ENCODE measurements at places on chromosomes 12 and 14.
A peak's percentile ranks its signal among the peaks of the same experiment; 100 is the strongest.

- no peak for DNase-seq
These were observed 4.9 kb upstream of the TCP11L2 start for GRCh38 chr12:106297681-106298080.

- DNase-seq, result no peak
These were observed 7.9 kb downstream of the IFFO1 start for GRCh38 chr12:6547987-6548386.

GRCh38 chr12:120855823-120856588, 48.2 kb downstream of the SPPL3 start:
- DNase-seq, result no peak

DNA sequence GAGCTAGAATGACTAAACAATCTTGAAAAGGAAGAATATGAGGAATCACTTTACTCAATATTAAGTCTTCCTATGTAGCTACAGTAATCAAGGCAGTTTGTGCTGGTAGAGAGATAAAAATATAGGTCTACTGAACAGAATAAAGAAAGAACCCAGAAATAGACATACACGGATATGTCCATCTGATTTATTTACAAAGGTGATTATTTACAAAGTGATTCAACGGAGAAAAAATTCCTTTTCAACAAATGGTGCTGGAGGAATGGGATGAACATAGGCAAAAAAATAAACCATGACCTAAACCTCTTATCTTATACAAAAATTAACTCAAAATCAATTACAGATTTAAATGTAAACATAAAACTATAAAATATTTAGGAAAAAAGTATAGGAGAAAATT, 36.6 kb downstream of the TAOK3 start:
- no peak for DNase-seq

- no peak for DNase-seq
These were observed 93.6 kb downstream of the TNFAIP2 start for GRCh38 chr14:103216857-103217256.

GRCh38 chr14:72980863-72981262, 46.0 kb downstream of the ZFYVE1 start:
- DNase-seq, result no peak

DNA sequence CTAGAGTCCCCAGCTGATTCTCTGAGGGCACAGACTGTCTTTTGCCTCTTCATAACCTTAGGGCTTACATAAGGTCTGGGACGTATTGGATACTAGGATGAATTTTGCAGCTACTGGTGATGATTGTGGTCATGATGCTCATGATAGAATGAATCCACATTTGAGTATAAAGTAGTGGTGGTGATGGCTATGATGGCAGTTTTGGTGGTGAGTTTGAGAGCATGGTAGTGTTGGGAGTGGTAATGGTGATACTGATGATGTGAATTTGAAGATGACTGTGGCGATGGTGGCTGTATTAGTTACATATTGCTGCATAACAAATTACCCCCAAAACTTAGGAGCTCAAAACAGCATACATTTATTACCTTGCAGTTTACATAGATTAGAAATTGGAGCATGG, 14.1 kb upstream of the ASIC1 start:
- no peak for DNase-seq

DNA sequence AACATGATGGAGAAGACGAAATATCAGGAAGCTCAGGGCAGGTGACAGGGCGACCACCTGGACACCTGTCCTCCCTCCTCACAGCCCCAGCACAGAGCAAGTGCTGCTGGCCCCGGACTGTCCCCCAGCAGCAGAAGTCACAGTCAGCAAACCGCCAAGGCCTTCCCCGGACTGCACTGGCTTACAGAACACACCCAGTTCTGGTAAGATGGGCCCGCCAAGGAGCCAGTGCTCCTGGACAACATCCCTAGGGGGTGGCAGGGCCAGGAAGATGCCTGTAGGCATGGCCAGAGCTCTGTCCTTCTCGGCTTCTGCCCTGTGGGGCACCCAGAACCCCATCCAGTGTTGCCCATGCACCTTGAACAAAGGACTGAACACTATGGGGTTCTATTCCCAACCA, 77.9 kb downstream of the BCL11B start:
- DNase-seq, result no peak

- DNase-seq, result no peak
These were observed 77.0 kb upstream of the SYT1 start for GRCh38 chr12:78787576-78787975.

DNA sequence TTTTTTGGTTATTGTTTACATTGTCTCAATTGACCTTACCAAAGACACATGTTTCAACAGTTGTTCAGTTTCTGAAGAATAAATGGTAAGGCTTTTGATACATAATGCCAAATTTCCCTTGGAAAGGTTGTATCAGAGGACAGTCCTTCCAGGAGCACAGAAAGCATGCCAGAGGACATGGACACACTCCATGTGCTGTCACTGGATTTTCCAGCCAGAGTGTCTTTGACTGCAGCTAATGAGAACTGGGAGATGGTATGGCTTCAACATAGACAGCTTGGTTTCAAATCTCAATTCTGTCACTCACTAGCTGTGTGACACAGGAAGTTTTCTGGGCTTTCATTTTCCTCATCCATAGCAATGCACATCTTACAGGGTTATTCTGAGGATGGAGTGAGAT, 20.6 kb downstream of the NTS start:
- no peak for DNase-seq

- DNase-seq, result no peak
These were observed 87.3 kb upstream of the LRIG3 start for GRCh38 chr12:59007620-59008019.

GRCh38 chr12:111406474-111407376, 1.0 kb downstream of the SH2B3 start:
- DNase-seq, result peak; percentile 66

- DNase-seq, result no peak
These were observed 26.9 kb downstream of the CLEC6A start for GRCh38 chr12:8482571-8483061.

DNA sequence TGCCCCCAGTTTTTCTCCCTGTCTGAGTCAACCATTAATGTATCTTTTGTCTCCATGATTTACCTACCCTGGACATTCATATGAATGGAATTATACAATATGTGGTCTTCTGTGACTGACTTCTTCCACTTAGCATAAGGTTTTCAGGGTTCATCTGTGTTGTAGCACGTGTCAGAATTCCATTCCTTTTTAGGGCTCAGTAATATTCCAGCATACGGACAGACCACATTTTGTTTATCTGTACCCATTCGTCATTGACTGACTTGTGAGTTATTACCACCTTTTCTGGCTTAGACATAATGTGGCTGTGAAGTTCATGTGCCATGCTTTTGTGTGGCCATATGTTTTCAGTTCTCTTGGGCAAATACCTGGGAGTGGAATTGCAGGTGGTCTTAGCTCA, 37.9 kb downstream of the TSPAN9 start:
- no peak for DNase-seq

- no peak for DNase-seq
These were observed 8.6 kb downstream of the NACA start for GRCh38 chr12:56716458-56716857.

DNA sequence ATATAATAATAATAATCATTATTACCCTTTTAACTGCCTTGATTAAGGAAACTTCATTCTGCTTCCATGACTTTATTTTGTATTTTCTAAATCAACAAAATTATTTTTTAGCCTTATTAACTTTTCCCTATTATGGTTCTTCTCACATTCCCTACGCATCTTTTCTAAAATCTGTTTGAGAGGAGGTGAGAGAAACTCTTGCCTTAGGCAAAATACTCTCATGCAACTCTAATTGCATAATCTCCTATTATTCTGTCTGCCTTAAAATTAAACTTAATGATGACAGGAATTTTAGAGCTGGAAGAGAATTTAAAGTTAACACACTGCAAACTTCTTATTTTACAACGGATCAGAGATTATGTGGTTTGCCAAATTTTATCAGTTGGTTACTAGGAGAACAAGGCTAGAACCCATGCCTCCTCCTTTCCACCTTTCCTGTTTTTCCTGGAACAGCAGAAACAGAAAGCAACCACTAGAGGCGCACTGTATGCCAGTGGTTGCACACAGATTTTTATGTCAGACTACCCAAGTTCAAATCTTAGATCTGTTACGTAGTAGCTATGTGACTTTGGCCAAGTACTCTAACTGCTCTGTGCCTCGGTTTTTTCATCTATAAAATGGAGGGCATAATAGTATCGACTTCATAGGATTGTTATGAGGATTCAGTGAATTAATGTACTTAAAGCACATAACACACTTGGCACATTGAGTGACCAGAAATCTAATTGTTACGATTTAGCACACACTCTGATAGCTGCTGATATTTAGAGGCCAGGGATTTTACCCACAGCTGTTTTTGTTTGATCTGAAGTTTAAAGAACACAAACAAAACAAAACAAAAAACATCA, 4.3 kb upstream of the BRMS1L start:
- DNase-seq, result no peak

DNA sequence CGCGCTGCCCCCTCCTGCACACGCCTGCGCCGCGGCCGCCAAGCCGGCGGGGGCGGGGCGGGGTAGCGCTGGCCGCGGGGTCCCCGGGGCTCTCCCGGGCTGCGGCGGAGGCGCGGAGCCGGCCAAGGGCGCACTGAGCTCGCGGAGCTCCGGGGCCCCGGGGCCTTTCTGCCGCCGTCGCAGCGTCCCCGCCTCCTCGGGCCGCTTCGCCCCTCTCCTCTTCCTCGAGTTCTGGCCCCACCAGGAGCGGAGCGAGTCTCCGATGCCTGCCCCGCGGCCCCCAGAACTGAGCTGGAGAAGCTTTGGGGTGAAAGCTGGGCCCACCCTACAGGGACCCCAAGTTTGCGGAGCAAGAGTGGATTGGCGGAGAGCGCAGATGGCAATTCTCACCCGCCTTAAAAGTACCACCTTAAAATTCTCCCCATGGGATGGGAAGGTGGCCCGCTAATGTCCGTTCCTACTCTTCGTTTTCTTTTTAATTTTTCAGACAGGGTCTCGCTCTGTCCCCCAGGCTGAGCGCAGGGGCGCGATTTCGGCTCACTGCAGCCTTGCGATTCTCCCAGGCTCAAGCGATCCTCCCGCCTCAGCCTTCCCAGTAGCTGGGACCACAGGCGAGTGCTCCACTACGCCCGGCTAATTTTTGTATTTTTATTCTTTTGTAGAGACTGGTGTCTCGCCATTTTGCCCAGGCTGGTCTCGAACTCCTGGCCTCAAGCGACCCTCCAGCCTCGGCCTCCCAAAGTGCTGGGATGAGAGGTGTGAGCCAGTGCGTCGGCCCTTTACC, 129.6 kb downstream of the NDUFA12 start:
- no peak for DNase-seq

DNA sequence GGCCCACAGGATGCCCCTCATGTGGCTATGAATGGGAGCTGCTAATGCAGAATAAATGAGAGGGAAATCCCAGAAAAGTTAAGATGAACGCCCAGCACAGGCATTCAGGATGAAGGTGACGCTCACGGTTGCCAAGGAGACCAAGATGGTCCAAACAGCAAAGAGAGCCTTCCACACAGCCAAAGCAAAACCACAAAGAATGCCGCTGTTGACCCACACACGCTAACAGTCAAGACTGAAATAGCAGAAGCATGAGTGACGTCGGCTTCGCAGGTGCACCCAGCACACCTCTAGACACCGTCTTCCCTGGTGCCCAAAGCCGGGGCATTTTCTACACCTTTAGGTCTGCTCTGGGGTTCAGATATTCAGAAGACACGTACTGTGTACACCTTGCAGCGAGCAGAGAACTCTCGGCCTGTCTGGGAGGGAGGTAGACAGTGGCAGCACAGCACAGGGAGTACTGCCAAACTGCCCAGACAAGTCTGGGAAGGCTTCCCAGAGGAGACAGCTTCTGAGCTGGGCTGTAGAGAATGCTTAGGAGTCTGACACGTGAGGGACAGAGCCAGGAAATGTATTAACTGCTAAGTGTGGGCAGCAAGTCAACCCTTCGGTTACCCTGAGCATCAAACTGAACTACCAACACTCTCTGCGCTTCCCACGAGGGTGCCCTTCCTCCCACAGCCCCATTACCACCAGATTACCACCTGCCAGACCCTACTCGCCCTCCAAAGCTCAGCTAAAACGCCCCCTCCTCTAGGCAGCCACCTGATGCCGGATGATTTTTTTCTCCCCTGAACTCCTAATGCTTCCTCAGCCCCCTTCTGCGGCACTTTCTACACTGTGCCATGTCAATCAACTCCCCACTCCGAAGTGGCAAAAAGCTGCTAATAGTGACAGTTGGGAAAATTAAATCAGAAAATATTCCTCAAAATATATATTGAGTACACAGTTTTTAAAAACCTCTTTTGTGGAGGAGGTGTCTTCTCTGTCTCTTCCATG, 50.1 kb downstream of the CCDC88C start:
- DNase-seq, result peak; percentile 56

- no peak for DNase-seq
These were observed 208.5 kb downstream of the MDGA2 start for GRCh38 chr14:47466916-47467315.

DNA sequence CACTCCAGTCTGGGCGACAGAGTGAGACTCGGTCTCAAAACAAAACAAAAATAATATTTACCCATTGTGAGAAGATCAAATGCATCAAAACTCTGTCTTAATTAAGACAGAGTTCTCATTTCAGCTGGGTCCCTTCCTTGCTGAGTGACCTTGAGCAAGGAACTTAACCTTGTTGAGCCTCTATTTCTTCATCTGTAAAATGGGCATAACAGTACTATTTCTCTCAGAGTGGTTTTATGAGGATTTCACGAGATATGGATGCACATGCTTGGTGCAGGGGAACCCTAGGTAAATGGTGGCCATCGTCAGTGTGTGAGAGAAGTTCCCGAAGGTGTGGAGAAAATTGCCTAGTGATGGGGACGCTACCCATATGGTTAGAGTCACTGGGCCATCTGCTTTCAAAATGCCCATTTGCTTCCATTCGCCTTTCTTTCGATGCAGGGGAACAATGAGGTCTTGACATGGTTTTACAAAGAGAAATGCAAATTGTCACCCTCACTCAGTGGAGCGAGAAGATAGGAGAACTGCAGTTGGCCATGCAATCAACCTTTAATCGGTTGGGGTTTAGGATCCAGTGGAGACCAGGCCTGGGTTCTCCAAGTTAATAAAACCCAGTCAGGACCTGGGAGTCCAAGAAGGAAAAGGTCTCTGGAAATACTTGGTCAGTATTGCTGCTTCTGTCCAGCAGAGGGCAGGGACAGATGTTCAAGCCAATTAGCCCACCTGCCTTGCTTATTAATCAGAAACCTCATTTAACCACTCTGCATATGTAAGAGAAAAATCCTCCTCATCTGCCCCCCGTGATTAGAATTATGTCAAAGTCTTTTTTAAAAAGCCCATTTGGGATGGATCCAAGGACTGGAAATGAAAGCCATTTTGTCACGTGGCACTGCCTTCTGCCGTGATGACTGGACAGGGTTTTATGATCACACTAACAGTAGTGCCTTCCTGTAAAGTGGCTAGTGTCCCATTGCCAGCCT, 37.2 kb downstream of the CFAP251 start:
- DNase-seq, result no peak

GRCh38 chr14:68377459-68377858, 415.4 kb downstream of the ZFP36L1 start:
- no peak for DNase-seq

- no peak for DNase-seq
These were observed 90.2 kb upstream of the SYT10 start for GRCh38 chr12:33529810-33530209.

DNA sequence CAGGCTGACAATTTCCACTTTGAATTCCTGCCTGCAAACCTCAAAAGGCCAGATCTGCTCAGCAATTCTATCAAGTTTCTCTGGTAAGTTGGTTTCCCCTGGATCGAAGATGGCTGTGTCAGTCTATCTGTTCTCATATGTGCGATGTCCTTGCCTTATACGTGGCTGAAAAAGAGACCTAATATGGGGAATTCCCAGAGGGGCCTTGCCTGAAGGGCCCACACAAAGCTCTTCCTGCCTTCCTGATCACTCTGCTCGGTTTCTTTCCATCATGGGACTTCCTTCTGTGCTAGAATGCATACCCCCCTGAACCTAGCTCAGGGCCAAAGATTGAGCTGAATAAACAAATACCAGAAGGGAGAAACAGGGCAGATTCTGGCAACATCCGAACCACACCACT, 13.2 kb downstream of the TCL1B start:
- DNase-seq, result no peak
